ENCODE measurements at places on chromosomes 7 and 10.
A peak's percentile ranks its signal among the peaks of the same experiment; 100 is the strongest.

DNA sequence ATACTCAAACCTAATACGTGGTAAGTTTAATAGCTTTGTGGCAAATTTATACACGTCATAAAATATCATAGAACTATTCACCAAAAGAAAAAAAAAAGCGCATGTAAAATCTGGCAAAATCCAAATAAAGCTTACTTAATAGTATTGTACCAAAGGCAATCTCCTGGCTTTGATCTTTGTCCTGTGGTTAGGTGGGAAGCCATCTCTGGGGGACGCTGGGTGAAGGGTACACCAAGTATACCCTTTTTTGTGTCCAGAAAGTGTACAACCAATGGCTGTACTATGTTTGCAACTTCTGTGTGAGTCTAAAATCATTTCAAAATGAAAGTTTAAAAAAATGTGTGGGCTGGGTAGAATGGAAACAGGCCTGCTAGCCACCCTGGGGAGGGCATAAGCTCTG lies 47.6 kb upstream of the ENO4 start:
- DNase-seq, result no peak

DNA sequence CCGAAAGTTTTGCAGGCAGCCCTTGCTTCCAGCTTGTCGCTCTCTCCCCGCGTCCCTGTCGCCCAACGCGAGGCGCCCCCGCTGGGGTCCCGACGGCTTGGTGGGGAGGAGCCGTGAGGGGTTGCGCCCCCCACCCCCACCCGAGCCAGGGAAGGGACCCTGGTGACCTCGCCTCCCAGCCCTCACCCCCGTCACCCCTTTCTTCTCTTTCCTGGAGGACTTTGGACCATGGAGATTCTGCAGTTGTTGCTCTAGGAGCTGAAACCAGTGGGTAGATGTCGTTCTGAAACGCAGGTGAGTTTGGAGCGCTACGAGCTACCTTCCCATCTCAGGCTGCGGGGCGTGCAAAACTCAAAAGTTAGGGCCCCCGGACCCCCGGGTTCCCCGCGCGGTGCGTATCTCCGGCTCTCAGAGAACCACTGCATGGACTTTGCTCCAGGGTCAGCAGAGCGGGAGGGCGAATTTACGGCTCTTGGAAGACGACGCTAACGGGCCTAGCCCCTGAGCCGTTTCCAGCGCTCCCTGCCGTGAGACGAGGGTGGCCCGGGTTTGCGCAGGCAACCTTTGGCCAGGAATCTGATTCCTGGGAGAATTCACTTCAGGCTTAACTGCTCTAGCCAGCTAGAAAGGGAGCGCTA lies 684 bp upstream of the ATXN7L1 start:
- peak; percentile 61 for DNase-seq

DNA sequence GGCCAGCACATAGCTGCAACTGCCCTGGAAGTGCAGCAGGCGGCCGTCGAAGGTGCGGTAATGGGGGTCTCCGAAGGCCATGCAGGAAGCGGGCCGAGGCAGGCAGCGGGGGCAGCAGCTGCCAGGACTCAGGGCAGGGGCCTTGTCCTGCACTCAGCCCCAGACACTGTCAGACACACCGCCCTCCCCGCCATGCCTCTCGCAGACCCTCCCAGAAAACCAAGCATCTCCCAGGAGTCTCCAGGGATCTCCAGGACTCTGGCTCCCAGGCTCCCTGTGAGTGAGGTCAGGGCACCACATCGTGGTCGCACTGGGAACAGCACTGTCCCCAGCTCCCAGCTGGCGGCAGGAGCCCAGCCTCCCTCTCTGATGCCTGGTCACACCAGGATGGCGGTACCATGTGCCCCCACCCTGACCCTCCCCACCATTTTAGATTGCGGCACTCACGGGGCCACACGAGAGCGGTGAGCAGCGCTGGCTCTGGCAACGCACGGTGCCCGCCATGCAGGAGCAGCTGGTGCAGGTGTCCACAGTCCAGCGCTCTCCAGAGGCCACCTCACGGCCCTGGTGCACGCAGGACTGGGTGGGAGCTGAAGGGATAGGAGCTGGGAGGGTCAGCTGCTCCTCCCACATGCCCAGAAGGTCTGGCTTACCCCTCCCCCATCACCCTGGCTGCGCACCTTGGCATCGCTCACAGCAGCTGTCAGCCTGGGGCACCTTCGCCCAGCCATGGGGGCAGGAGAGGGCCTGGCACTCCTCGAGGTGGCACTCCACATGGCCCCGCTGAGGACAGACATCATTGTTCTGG lies 17.5 kb downstream of the ATP6V1F start:
- peak; percentile 76 for DNase-seq

DNA sequence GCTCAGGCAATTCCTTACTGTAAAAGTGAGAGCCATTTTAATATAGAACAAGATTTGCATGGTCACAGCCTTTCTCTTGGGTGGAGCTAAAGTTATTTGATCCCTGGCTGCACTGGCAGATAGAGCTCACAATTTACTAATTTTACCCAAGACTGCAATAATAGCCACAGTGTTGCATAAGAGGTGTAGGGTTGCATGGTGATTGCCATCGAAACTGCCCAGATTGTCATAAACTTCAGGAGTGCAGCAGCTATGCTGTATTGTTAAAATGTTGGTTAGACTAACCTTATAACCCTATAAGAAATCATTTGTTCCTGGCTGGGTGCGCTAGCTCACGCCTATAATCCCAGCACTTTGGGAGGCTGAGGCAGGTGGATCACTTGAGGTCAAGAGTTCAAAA lies 50.0 kb downstream of the VCL start:
- DNase-seq, result no peak

DNA sequence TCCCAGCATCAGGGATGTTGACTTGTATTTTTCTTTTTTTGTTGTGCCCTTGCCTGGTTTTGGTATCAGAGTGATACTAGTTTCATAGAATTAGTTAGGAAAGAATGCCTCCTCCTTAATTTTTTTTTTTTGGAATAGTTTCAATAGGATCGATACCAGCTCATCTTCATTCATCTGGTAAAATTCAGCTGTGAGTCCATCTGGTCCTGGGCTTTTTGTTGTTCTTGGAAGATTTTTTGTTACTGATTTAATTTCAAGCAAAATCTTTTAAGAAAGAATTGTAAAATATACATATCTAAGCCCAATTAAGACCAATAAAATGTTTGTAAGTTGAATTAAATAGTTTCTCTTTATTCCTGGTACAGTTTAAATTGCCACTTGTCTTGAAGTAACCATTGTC lies 1159.5 kb downstream of the CNTNAP2 start:
- no peak for DNase-seq

DNA sequence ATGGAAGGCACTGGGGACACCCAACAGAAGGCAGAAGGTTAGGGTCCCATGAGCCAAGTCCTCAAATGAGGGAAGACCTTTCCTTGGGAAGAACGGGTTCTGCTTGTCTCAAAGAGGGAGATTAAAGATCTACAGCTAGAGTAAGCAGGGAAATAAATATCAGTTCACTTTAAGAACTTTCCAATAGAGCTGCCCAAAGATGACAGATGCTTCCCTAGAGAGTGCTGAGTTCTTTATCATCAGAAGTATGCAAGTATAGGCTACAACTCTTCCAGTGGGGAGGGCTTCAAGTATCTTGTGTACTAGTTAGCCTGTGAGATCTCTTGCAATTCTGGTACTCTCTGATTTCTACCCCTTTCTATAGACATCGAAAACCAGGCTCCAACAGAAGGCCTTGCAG lies 39.4 kb downstream of the EMX2 start:
- no peak for DNase-seq

DNA sequence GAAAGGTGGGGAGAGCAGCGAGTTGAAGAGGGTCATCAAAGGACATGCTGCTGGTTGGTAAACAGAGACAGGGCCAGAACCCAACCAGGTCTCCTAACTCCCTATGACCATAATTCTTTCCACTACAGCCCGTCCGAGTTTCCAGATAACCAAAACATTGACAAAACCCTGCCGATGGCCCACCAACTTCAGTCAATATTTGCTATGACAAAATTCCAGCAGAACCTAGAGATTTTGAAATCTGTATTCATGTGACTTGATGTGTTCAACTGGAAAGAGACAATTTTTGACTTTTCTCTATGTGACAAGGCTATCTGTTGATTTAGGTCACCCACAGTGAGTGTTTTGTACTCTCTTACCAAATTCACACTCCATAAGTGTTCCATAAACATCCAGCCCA lies 86.7 kb downstream of the NHLRC2 start:
- no peak for DNase-seq

DNA sequence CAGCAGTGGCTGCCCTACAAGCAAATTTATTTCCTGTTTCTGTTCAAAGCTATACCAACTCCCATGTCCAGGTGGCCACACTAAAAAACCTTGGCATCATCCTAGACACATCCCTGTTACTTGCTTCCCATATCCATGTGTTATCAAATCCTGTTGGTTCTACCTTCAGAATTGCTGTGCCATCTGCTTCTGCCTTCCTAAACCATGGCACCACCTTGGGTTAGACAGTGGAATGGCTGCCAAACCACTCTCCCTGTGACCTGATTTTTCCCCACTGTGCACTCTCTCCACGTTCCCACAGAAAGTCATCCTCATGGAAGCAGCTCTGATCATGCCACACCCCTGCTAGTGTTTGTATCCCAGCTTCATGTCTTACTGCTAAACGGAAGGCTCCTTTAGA lies 697.6 kb upstream of the GALNT17 start:
- no peak for DNase-seq

DNA sequence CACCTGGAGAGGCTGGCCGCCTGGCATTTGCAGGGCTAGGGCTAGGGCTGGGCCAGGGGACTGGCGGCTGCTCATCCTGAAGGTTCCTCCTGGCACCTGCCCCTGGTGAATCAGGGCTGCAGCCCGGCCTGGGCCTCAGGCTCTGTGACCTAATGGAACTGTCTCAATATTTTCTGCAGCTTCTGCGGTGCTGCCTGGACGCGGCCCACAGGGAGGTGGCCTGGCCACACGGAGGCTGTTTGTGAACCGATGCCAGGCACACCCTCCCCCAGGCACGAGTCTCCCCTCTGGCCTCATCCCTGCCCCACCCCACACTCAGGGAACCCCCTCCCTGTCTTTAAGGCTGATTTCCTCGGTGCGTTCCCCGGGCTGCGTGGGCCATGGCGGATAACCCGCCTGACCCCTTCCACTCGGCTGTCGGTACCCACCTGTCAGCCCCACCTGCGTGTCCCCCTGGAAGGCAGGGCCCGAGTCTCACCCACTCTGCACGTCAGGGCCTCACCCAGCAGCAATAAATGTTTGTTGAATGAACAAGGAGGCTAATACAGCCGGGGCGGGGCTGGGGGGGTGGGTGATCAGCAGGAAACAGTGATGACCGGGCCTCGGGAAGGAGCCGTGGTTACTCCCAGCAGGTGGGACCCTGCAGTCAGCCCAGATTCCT lies 54.5 kb upstream of the DNAJB6 start:
- no peak for DNase-seq

DNA sequence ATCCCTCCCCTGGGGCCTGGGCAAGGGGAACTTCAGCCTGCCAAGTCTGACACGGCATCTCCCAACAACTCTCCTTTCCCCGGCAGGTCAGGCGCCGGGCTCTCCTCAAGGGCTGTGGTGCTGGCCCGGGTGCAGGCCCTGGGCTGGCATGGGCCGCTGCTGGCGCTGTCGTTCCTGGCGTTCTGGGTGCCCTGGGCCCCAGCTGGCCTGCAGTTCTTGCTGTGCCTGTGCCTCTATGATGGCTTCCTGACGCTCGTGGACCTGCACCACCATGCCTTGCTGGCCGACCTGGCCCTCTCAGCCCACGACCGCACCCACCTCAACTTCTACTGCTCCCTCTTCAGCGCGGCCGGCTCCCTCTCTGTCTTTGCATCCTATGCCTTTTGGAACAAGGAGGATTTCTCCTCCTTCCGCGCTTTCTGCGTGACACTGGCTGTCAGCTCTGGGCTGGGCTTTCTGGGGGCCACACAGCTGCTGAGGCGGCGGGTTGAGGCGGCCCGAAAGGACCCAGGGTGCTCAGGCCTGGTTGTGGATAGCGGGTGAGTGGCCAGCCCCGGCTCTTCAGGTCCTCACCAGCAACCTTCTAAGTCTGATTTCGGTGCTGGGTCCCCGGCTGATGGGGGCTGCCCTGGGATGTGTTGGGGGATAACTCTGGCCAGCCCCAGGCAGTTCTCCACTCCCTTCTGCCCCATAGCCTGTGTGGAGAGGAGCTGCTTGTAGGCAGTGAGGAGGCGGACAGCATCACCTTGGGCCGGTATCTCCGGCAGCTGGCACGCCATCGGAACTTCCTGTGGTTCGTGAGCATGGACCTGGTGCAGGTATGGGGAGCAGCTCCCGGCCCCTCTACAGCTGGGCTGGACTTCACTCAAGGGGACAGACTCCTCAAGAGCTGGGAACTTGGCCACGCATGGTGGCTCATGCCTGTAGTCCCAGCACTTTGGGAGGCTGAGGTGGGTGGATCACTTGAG lies 19.5 kb upstream of the C10orf95 start:
- DNase-seq, result no peak

- DNase-seq, result no peak
These were observed 56.6 kb downstream of the CSGALNACT2 start for GRCh38 chr10:43194859-43195258.
